ENCODE measurements at places on chromosomes 4 and X.

- no peak for DNase-seq
These were observed 374.3 kb downstream of the MID1IP1 start for GRCh38 chrX:39175418-39176057.

GRCh38 chr4:170599894-170600293, 510.1 kb upstream of the AADAT start:
- DNase-seq = peak; percentile 94

DNA sequence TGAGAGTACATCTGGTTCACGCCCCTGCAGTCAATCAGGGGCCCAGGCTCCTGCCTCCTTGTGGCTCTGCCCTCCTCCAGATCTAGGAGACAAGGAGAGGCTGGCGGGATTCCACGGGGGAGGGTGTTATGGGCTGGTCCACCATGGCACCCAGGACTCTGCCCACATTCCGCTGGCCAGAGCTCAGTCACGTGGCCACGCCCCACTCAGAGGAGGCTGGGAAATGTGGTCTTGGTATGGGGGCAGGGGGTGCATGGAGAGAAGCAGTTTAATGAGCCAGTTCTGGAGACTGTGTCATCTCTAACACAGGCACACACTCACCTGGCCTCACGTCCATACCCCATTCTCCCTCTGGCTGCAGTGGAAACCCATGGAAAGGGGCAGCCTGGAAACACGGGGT, 31.5 kb upstream of the PSAPL1 start:
- no peak for DNase-seq

- DNase-seq = no peak
These were observed 24.2 kb upstream of the HELT start for GRCh38 chr4:184994010-184994622.

DNA sequence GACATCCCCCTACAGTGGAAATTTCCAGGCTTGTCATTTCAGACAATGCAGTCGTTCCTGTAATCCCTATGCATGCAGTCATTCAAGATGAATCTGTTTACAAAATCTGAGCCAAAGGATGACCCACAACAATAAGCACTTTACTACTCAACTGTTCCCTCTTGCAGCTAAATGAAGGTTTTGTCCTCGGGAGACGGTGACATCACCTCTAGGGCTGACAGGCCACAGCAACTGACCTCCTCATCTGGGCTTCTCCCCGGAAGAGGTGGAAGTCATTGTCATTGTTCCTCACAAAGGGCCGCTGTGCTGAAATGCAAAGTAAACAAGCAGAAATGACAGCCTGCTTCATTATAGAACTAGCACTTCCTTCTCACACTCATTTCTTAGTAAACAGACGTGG, 29.2 kb downstream of the CLRN2 start:
- peak; percentile 25 for DNase-seq

DNA sequence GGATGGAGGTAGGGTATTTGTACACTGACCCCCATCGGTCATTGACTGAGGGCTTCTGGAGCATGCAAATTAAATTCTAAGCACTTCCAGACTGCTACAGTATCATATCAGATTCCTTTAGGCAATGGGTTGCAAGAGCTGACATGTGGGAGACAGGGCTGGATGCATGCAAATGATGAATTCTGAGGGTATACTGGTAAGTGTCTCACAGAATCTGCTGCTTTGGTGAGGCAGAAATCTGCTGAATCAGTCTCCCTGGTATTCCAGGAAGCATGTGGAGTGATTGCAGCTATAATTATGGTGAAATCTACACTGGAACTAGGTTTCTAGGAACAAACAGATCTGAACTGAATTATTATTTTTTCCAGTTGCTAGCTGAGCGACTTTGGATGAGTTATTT, 684.9 kb upstream of the MAGEB2 start:
- DNase-seq = peak; percentile 77

DNA sequence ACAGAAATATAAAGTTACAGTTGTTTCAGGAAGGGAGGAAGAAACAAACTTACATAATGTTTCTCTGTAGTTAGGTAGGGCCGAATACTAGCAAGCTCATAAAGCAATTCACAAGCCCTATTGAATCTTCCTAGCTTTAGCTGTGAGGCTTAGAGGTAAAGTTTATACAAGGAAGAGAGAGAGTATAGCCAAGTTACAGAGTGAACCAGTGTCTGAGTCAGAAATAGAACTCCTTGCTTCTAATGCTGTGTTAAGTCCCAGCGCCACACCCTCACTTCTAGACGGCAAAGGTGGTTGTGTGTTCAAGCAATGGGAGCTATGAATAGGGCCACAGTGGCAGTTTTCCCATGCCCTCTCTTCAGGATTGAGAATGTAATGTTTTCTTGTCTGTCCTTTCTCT, 6.1 kb downstream of the LPAR4 start:
- peak; percentile 4 for DNase-seq

DNA sequence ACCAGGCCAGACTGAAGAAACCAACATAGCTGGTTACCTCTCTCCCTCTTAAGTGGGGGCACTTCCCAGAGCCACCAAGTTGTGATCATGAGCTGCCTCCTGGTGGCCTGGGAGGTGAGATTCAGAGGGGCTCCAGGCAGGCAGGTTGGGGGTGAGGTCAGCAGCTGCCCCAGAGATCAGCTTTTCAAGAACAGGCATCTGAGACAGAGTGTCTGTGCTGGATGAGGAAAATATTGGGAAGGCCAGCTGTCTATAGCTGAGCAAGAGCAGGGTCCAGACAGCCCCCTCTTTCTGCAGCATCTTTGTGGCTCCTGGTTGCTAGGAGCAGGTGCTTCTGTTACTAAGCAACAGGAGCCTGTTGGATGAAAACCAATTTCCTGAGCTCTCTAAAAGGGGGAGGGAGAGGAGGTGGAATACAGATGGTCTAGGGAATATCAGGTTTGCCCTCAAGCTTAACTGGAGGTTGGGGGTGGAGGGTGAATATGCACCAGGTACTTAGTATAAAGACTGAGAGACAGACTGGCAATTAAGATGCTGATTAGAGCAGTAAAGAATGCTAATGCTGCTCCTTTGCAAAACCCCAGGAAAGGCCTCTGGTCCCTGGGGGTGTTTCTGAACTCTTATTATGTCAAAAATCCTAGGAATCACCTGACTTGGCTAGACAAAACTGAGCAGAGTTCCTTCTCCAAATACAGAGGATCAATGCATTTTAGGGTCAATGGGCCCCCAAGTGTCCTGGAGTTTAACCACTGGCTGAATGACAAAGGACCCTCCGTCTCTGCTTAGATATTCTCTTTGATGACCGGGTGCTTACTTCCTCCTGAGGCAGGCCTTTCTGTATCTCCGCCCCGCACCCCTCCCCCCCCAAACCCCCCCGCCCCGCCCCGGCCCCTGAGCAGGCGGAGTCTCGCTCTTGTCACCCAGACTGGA, 21.4 kb downstream of the ZCCHC13 start:
- DNase-seq = no peak

GRCh38 chr4:78797777-78798284, 21.7 kb downstream of the BMP2K start:
- DNase-seq = no peak

GRCh38 chr4:141501931-141502330, 134.5 kb upstream of the IL15 start:
- DNase-seq = peak; percentile 29

DNA sequence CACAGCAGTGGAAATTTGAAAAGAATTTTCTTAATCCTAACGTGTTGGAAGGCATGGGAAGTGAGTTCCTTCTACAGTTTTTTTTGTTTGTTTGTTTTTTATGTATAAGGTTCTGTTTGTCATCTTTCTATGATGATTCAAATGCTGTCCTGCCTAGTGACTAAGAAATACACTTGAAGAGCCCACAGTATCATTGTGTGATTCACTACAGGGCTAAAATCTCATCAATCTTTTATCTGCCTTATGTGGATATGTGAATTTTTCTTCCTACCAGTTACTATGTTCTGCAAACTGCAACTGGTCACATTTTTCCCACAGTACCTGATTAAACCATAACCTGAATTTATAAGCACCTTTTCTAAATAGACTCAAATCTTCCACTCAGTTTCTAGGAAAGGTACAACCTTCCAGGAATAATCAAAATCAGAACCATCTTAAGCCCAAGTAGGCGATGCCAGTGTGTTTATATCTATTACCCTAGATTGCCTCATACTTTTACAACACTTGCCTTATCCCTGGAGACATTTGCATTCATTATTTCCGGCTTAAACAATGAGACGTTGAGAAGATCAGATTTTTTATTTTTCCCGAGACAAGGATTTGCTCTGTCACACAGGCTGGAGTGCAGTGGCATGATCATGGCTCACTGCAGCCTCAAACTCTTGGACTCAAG, 214.6 kb upstream of the GALNT7 start:
- DNase-seq = peak; percentile 67

- no peak for DNase-seq
These were observed 499.1 kb downstream of the FSTL5 start for GRCh38 chr4:161664740-161665139.

- no peak for DNase-seq
These were observed 178.1 kb upstream of the VEGFC start for GRCh38 chr4:176970853-176971252.

- no peak for DNase-seq
These were observed 2.8 kb upstream of the GSX2 start for GRCh38 chr4:54097152-54097551.

All from epithelial cell of esophagus (primary cell).